ENCODE measurements at places on chromosomes 16 and 17.

DNA sequence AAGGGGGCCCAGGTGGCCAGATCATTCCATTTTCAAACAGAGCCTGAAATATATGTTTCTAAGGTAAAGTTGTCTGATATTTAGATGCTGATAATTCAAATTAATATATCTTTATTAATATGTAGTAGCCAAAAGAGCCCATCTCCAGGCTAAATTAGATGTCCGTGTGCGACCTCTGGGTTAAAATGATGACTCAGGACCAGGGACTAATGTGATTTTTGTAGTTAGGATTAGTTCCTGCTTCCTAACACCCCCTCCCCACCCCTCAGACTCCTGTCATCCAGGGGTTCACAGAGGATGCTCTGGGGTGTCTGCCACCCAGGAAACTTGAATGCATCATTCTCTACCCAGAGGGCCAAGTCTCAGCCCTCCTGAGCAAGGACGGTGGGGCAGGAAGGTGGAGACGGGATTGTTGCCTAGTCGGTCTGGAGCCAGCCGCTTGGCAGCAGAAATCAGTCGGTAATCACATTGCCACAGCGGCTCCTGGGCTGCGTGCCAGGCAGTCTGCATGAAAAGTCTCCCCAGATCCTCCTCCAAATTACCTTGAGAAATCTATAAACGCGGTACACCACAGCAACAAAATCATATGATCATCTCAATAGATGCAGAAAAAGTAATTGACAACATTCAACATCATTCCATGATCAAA lies 29.8 kb downstream of the CNGB1 start:
- DNase-seq: no peak

GRCh38 chr16:4612474-4612931 lies 2.2 kb downstream of the UBALD1 start:
- DNase-seq: no peak

DNA sequence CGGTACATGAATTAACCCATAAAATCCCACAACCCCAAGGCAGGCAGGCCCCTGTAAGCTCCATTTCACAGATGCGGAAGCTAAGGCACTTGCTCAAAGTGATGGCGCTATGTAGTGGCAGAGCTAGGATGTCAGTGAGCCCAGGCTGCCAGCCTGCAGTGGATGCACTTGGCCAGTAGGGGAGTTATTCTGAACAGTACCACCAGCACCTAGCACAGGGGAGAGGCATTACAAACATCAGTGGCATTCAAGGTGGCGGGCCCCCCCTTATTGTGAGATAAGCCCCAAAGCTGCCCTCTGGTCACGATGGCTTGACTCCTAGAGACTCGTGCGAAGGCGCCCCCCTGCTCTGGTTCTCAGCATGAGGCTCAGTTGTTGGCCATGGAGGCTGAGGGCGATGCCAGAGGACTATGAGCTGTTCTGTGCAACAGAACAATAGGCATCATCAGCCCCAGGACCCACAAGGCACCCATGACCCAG lies 33.8 kb downstream of the GTF3C1 start:
- DNase-seq: peak; percentile 77

DNA sequence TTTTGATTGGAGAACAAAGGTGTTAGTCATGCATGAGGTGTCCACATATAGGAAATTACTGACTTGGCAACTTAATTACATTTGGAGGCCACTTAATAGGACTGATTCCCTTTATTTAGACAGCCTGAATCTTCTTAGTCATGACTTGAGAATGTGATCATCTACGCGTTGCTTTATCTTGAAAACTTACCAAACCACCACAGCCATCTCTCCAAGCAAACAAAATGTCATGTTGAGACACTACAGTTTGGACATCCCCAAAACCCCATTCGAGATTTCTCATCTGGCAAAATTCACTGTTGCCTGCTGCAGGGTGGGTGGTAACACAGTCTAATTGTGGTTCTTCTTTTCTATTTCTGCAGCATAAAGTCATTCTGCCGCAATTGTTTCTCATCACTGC lies 176.5 kb upstream of the CDH5 start:
- no peak for DNase-seq

GRCh38 chr16:11796227-11797165 lies 562 bp downstream of the ZC3H7A start:
- DNase-seq: peak; percentile 41

GRCh38 chr16:56708525-56709442 lies 21.1 kb upstream of the NUP93 start:
- no peak for DNase-seq

DNA sequence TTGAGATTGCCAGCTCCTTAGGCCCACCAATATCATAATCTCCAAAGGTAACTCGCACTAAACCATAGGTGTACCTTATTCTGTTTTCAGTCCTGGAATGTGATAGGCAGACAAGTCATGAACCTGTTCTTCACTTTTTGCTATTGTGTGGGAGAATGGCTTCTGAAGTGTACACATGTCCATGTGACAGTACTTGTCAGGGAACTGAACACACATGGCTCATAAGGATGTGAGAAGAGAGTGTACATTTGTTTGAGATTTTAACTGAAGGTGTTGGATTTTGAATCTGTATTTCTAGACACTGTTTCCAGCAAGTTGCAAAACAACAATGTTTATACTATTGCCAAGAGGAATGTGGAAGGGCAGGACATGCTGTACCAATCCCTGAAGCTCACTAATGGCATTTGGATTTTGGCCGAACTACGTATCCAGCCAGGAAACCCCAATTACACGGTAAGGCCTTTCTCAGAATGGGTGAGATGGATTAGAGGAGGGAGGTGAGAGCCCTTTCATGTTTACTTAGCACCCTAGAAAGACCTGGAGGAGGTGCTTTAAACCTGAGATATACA lies 14.5 kb upstream of the RASL10B start:
- DNase-seq: no peak

DNA sequence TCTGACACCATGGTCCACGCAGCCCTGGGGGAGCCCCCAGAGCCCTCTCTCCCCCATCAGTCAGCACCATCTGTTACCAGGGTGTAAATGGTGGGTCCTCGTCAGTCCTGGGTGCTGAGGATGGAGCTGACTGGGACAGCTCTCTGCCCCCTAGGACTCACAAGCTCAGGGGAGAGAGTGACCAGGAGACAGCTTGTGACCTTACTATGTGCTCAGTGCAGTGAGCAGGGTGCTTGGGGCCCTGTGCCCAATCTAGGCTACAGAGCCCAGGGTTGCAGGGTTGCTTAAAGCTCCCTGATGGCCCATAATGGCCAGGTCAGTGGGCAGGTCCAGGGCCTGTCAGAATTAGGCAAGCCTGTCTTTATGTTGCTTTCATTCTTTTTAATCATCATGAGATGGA lies 11.3 kb downstream of the MMP2 start:
- no peak for DNase-seq

Data from HEK293T (cell line).